H54 (cell line): ENCODE measurements at places on chromosomes 6 and 20.

DNA sequence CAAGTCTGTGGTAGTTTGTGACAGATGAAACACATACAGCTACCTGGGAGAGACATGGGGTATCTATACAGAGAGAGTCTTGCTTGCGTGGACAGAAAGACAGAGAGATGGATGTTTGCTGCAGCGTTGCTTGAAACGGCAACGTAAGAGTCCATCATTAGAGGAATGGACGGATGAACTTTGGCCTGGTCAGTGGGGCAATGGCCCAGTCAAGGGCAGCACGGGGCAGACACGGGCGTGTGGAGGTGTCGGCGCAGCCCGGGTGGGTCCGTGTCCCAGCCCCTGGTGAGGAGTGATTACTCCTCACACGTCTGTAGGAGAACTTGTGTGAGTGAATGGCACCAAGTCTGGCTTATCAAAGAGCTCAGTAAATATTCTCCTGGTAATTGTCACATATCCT, 21.9 kb downstream of the DACT2 start:
- DNase-seq: no peak

GRCh38 chr20:62770916-62771315, 25.4 kb upstream of the MRGBP start:
- DNase-seq: no peak

GRCh38 chr6:161319231-161319630, 45.4 kb upstream of the AGPAT4 start:
- no peak for DNase-seq

- no peak for DNase-seq
Observed at GRCh38 chr6:32488083-32488482, 42.0 kb downstream of the HLA-DRB5 start.

DNA sequence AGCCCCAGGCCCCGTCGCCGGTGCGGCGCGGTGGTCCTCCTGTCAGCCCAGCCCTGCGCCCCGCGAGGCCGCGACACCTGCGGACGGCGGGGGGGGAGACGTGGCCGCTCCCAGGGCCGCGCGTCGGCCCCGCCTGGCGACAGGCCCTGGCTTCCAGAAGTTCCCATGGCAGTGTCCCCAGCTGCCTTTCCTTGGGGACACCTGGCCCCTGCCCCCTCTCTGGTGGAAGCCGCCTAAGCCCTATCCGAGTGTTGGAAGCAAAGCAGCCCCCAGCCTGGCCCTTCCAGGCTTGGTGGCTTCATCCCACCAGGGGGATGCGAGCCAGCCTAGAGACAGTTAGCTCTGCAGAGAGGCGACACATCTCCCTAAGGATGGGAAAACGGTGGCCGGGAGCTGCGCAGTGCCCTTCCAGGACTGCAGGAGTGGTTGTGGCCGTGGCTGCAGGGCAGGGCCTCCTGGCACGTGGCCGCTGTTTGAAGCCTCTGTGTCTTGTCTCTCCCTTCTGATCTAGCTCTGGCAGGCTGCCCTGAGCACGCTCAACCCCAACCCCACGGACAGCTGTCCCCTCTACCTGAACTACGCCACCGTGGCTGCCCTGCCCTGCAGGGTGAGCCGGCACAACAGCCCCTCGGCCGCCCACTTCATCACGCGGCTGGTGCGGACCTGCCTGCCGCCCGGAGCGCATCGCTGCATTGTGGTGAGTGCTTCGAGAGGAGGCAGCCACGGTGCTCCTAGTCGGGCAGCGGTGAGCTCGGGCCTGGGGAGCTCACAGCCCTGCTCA, 816 bp downstream of the NPEPL1 start:
- DNase-seq: no peak

DNA sequence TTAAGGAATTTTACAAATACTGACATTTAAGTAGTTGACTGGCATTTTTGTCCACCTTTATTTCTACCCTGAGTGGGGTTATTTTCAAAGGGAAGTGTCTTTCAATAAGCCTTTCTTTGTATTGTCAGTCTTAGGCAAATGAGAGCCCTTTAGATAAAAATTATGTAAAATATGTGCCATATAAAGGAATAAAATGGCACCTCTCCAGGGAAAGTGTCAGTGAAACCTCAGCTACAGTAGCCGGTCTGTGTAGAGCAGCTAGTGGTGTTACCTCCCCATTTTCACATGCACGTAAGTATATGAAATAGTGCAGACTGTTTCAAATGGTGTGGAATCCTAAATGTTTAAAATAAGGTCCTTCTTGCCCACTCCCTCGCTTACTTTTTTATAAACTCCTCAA, 5.0 kb downstream of the FAM217B start:
- DNase-seq: no peak

DNA sequence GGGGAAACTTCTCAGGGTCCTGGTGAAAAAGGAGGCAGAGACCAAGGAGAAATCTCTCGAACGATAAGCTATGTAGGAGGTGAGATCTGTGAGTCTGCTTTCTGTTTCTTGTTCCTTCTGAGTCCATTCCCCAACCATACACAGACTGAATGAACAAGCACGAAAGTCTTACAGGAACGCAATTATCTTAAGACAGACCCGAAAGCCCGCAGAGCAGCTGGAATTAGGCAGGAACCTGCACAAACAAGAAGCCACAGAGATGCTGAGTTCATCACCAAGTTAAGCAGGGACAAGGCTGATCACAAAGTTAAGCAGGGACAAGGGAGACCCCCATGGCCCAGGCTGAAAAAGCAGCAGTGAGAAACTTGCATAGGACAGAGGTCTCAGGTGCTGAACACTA, 21.4 kb upstream of the NELFCD start:
- DNase-seq: no peak

DNA sequence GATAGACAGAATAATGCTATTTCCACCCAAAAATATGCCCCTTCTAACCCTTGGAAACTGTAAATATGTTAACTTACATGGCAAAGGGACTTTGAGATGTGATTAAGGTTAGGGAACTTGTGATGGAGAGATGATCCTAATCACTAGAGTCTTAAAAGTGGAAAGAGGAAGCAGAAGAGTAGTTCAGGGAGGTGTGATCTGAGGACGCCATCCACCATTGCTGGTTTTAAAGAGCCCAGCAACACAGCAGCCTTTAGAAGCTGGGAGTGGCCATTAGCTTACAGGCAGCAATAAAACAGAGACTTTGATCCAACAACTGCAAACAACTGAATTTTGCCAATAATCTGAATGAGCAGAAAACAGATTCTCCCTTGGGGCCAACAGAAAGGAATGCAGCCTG, 30.6 kb downstream of the ZNF311 start:
- no peak for DNase-seq

GRCh38 chr20:23197836-23198235, 111.7 kb upstream of the CD93 start:
- DNase-seq: no peak

DNA sequence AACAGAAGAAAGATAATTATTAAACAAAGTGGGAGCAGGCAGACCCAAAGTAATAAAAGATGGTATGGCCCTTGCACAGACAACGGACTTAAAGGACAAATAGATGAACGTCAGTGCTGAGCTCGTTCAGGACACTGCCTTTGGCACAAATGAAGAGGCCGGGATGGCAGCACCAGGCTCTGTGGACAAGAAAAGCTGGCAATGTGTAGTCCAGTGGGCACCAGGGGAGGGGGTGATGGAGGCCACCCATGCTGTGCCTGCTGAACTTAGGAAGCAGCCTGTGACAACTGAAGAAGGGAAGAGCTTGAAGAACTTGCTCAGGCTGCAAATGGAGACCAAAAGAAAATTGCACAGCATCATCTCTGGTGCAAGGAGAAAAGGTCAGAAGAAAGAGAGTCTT, 131.0 kb downstream of the ANKRD60 start:
- no peak for DNase-seq

DNA sequence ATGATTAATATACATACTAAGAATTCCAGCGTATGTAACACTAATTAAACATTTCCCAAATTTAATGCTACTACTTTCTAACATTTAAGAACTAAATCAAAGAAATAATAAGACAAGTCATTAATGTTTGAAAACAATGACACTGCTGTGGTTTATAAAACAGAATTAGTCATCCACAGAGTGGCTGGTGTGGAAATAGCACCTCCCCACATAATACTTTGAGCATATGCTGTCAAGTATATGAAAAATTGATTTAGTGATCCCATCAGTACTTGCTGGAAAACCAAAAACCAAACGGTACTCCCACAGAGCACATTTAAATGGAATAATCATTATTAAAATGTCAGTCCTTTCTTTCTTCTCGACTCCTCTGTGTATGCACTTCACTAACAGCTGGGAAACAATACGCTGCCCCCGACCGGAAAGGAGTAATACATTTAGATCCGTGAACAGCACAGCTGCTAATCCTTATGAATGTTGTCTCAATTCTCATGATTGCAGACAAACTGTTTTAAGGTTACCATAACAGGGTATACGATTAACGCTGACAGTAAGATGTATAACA, 78.4 kb downstream of the PREP start:
- DNase-seq: no peak

DNA sequence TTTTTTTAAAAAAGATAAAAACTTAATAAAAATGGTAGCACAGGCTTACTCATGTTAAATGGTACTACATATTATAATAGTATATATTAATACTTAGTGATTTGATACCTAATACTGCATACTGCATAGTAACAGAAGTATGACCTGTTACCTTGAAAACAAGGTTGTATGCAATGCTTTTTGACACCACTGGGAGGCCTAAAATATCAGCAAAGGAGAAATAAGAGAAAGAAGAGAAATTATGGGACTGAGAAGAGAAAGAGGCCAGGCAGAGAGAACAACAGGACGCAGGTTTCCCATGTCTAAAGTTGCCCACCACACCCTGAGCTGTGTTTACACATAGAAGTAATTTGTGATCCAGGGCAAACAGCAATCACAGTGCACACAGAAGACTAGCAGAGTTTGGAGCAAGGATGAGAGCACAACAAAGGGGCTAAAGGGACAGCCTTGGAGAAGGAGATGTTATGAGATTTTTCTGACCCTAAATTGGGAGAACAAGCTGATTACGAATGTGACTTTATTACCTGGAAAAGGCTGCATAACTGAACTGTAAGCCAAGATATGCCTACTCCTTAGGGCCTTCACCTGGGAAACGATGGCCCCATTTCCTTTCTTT, 73.2 kb downstream of the ROS1 start:
- DNase-seq: no peak

GRCh38 chr20:59620860-59621505, 16.6 kb downstream of the PHACTR3 start:
- DNase-seq: no peak

DNA sequence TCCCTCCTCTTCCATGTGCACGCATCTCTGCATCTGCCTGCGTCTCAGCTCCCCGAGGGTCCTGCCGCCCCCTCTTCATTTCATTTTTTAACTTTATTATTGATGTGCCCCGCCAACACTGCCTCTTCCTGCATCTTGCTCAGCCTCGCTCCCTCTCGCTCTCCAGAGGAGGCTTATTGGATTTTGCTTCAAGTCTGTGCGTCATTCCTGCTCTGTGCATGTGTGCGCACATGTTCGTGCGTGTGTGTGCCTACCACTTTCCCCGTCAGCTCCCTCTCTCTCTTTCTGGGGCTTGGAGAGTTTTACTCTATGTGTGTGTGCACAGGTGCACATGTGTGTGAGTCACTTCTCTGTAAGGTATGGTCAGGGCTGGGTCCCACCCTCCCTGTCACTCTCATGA, 71.8 kb upstream of the NNAT start:
- DNase-seq: no peak

DNA sequence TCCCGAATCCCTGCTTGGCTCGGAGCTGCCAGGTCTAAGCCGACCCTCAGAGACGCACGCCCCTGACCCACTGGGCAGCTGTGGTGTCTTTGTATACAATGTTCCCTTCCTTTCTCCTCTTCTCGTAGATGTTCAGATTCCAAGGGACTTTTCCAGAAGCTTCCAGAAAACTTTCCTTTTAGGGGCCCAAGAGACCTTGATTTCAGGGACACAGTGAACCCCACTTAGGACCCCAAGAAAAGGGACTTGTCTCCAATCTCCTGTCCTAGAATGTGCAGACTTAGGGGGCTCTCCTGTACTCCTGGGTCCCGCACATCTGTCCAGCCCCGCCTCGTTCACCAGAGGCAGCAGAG, 103.5 kb downstream of the EDN3 start:
- DNase-seq: no peak

- DNase-seq: peak; percentile 83
Observed at GRCh38 chr6:2959909-2960719, 11.3 kb downstream of the SERPINB6 start.

DNA sequence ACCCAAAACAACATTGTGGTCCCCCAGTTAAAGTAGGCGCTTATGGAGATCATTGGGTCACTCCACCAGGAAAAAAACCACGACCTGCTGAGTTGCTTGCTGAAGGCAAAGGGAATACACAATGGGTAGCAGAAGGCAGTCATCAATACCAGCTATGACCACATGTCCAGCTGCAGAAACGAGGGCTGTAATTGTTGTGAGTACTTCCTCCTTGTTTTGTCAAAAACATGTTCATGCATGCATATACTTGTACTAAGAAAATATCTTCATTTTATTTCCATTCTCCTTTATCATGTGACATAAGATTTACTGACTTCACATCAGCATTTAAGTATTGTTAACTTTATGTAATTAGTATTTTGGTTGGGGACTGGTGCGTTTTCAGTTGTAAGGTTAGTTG, 16.9 kb downstream of the SERINC1 start:
- DNase-seq: no peak

- DNase-seq: no peak
Observed at GRCh38 chr6:111530667-111531066, 47.6 kb upstream of the REV3L start.

DNA sequence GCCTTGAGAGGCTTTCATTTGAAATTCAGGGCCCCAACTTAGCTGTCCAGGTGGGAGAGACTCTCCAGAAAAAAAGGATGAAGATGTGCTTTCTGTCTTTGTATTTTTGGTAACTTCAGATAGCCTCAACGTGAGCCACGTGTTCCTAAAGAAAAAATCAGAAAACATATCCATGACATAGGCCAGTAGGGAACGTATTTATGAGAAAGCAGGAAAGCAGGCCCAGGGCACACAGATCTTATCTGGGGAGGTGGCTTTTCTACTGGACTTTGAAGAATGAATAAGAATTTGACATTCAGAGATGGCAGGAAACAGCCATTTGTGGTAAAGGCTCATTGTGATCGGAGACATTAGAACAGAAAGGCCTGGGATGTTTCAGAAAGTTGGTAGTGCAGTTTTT, 21.2 kb upstream of the EXOC2 start:
- DNase-seq: no peak

DNA sequence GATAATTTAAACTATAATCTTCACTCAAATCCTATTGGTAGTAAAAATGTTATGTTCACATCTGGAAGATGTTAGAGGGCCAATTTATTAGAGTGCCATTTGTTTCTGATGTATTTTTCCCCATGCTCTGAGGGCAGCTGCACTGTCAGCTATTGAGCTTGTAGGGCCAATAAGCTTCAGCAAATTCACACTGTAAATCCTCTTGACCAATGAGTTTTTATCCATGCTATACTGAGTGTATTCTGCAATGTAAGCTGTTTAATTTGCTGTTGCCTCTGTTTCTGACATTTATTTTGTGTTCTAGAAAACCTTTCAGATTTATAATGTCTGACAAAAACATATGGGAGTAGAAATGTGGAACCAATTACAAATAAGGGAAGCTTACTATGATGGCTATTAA, 62.6 kb downstream of the OGFRL1 start:
- DNase-seq: no peak

DNA sequence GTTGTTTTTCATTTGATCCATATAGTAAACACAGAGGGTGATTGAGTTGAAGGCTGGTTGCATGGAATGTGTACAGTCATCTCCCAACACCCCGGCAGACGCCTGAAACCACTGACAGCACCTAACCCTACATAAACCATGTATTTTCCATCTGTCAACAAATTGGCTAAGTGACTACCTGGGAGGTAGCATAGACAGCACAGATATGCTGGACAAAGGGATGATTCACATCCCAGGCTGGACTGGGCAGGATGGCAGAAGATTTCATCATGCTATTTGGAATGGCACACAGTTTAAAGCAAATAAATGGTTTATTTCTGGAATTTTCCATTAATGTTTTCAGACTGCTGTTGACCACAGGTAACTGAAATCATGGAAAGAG, 4.4 kb upstream of the VIP start:
- no peak for DNase-seq
